ENCODE measurements at places on chromosomes 7 and 10.

DNA sequence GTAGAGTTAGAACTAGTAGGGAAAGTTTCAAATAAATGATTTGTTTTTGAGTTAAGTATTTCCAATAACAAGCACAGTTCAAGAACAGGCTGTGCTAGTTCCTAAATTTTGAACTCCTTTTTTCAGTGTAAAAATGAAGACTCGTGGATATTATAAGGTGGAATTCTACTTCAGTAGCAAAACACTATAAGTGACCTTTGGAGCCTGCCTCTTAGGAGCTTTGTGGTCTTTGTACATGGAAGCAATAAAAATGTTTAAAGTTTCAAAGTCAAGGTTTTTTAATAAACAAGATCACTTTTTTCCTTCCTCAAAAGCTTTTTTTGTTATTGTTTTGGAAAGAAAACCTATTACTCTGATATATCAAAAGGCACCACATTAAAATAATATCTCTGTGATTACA, 292.4 kb upstream of the VWC2 start:
- no peak for DNase-seq

- no peak for DNase-seq
Measured at GRCh38 chr7:87369216-87369615, 23.8 kb downstream of the CROT start.

DNA sequence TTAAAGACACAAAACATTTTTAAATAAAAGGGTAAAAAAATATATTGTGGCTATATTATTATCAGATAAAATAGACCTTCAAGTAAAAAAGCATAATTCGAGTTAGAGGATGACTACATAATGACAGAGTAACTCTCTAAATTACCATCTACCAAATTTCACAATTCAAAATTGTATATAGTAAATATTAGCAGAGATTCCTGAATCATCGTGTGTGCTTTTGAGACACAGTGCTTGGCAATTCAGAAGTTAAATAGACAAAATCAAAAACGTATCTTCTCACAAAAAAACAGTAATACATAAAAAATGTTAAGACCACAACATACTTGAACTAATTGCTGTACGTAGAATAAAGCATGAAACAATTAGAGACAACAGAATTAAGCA, 110.4 kb downstream of the AHR start:
- no peak for DNase-seq

DNA sequence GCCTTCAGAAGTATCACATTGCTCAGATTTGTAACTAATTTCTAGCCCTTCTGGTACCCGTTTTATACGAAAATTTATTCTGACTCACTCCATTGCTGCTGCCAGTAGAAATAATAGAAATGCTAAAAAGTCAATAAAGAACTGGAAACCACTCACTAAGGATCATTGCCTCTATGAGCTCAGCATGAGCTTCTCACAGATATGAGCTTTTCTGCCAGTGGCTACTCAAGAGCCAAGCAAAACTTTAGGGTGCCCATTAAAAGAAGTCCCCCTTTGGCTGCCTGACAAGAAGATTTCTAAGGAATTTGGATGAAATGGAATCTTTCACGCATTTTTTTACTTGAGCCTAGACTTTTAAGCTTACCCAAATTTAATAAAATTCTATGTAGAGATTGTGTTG, 52.5 kb downstream of the GPR37 start:
- DNase-seq, result no peak

GRCh38 chr7:15682751-15683245, 3.7 kb downstream of the MEOX2 start:
- DNase-seq, result no peak

DNA sequence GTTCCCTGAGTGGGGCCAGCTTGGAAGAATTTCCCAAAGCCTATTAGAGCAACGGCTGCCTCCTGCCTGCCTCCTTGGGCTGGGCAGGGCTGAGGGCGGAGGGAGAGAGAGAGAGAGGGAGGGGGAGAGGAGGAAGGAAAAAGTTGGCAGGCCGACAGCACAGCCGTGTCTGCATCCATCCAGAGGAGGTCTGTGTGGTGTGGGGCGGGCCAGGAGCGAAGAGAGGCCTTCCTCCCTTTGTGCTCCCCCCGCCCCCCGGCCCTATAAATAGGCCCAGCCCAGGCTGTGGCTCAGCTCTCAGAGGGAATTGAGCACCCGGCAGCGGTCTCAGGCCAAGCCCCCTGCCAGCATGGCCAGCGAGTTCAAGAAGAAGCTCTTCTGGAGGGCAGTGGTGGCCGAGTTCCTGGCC, at the start of gene AQP1:
AQP1 (plus strand) TSS at position 293 of the 409 bp plus-strand sequence; CDS start at position 350, 57 bp downstream.
- DNase-seq, result no peak

GRCh38 chr10:119269737-119270136, 62.4 kb downstream of the GRK5 start:
- no peak for DNase-seq

DNA sequence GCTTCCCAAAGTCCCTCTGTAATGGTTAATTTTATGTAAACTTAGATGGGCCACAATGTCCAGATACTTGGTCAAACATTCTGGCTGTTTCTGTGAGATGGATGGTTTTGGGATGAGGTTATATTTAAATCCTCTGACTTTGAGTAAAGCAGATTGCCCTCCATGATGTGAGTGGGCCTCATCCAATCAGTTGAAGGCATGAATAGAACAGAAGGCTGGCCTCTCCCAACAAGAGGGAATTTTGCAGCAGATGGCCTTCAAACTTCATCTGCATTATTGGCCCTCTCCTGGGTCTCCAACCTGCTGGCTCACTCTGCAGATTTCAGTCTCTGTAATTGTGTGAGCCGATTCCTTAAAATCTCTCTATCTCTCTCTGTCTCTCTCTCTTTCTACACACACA, 362.3 kb downstream of the GRID1 start:
- no peak for DNase-seq

DNA sequence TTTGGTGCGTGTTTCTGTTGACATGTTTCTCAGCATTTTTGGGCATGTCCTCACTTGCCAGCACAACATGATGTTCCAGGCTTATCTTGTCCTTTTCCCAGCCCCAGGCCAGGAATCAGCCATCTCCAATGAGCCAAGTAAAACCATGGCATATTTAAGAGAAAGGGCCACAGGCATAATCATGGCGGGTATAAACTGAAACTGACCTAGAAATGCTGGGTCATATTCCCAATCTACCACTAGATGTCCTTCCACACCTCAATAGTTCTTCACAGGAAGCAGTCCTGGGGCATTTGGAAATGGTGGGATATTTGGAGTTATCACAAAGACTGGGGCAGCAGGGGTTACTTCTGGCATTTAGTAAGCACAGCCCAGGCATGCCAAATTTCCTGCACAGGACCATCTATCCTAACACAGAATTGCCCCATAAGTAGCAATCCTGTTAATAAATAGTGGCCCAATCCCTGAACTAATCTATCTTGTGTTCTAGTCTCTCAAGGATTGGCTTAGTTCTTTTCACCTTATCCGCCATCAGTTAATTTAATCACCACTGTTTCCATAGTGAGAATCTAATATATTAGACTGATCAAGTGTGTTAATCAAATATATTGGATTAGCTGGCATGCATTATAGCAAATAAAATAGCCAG, 101.6 kb downstream of the NPSR1 start:
- no peak for DNase-seq

DNA sequence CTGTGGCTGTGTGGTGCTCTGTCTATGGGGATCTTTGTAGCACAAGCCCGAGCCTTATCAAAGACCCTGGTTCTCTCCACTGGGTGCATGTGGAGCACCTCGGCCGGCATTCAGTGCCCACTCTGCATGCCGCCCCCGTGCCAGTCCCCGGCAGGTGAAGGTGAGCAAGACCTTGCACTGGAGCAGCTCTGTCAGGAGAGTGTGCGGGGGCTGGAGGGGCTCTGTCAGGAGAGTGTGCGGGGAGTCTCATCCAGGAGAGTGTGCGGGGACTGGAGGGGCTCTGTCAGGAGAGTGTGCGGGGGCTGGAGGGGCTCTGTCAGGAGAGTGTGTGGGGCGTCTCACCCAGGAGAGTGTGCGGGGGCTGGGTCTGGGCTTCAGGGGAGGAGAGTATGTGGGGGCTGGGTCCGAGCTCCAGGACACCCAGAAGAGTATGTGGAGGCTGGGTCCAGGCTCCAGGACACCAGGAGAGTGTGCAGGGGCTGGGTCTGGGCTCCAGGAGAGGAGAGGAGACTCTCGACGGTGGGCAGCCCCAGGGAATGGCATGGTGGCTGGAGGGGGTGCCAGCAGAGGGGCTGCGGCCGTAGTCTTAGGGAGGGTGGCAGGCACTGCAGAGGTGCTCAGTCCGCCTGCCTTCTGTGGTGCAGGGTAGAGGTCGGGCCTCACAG, 40.8 kb downstream of the INPP5A start:
- no peak for DNase-seq

GRCh38 chr7:113141803-113142202, 23.4 kb upstream of the SMIM30 start:
- no peak for DNase-seq

GRCh38 chr10:84137811-84138210, 1.5 kb upstream of the GHITM start:
- DNase-seq, result no peak

DNA sequence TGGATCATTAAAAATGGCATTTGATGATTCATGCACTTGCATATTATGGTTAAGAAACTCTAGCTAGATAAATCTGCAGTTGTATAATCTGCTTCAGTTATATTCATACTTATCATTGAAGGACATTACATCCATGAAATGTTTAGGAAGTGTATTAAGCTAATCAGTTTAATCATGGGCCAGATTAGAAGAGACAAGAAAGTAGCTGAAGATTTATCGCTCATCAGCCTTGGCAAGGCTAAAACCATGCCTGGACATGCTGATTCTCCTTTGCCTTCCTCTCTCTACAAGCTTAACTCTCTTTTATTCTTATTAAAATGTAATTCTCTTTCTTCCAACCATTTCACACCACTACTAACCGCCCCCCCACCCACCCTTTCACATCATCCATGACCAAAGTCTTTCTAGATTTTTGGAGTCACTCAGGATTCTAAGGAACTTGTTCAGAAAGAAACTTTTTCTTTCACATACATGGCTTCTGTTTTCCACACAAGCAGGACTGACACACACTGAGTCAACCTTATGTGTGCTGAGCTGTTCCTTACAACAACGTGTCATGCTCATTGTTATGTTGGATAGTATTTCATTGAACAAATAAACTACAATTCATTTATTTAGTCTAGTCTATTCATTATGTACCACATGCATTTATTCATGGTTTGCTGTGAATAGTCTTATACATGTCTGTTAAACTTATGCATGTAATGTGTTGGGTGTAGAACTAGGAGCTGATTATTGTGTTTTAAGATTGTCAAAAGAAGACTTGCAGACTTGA, 227.3 kb upstream of the SP8 start:
- no peak for DNase-seq
